ENCODE measurements at places on chromosomes 2 and 18. TPM values are rescaled to one million over a fixed set of nuclear protein-coding genes. Genes with fewer than 3 reads are reported as not detected.
A peak's percentile ranks its signal among the peaks of the same experiment; 100 is the strongest.

The CTAGE1 gene
- not detected for total RNA-seq

GRCh38 chr2:123095219-123095835 is 929.8 kb upstream of the CNTNAP5 start:
- DNase-seq, result no peak
- H3K36me3 ChIP-seq, result no peaks in the 10 kb centered on the region
- no peaks in the 10 kb centered on the region for H3K4me1 ChIP-seq
- H3K4me3 ChIP-seq, result no peak overlapping the region

- peaks cover 1% of the 10 kb centered on the region for H3K4me1 ChIP-seq
- no peak overlapping the region for H3K27ac ChIP-seq
- H3K36me3 ChIP-seq, result no peaks in the 10 kb centered on the region
- H3K4me3 ChIP-seq, result no peak overlapping the region
These were observed 20.9 kb downstream of the MTCL1 start for GRCh38 chr18:8726281-8726680.

DNA sequence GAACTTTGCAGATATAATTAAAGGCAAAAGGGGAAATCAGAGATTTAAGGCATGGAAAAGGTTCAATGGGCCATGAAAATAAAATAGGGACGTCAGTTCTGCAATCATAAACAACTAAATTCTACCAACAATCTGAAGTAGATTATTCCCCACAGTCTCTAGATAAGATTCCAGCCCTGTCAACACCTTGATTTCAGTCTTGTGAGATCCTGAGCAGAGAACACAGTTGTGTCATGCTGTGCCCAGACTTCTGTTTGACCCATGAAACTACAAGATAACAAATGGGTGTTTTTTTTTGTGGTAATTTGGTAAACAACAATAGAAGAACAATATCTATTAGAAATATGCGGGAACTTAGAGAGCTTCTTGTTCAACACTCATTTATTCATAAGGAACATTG is 66.2 kb upstream of the RIT2 start:
- no peak overlapping the region for H3K4me3 ChIP-seq
- no peaks in the 10 kb centered on the region for H3K4me1 ChIP-seq
- DNase-seq, result no peak
- H3K27me3 ChIP-seq, result no peaks in the 10 kb centered on the region
- H3K36me3 ChIP-seq, result no peaks in the 10 kb centered on the region
- H3K27ac ChIP-seq, result no peak overlapping the region

The KIF5C gene
- 18.3 TPM for total RNA-seq

GRCh38 chr2:190094316-190094871 is 31.9 kb upstream of the MSTN start:
- H3K4me3 ChIP-seq, result no peak overlapping the region
- H3K27ac ChIP-seq, result no peak overlapping the region
- H3K27me3 ChIP-seq, result no peaks in the 10 kb centered on the region
- DNase-seq, result no peak

- no peaks in the 10 kb centered on the region for H3K36me3 ChIP-seq
- DNase-seq, result no peak
- no peaks in the 10 kb centered on the region for H3K27me3 ChIP-seq
These were observed 193.8 kb upstream of the RND3 start for GRCh38 chr2:150681120-150681804.

DNA sequence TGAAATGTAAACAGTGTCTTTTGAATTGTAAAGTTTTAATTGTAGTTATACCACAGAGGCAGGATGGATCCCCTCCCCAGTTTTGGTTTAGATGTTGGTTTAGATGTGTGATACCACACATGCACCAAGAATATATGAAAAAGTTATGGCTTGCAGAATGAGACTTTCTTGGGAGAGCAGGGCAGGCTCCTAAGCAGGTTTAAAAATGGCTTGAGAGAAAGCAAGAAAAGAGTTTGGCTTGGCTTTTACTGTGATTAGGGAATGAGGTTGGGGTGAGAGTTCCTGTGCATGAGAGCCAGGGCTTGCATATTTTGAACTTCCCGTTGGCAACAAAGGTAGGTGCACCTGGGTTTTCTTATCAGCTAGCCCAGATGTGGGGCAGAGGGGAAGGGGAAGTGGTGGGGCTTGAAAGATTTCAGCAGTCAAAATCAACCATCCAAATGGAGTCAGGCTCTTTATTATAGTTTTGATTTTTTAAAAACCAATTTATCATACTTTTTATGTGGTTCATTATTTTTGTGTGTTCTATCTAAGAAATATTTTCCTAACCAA is 246.9 kb downstream of the MTX2 start:
- DNase-seq, result no peak
- no peak overlapping the region for H3K4me3 ChIP-seq
- H3K27ac ChIP-seq, result no peak overlapping the region

GRCh38 chr2:88933980-88934379 is 242.5 kb downstream of the RPIA start:
- H3K4me1 ChIP-seq, result no peaks in the 10 kb centered on the region
- H3K27me3 ChIP-seq, result peaks cover 8% of the 10 kb centered on the region
- no peak overlapping the region for H3K4me3 ChIP-seq
- H3K27ac ChIP-seq, result no peak overlapping the region
- H3K36me3 ChIP-seq, result no peaks in the 10 kb centered on the region

The HNRNPLL gene
- 106 TPM for total RNA-seq

GRCh38 chr2:57862153-57862552 is 184.5 kb upstream of the VRK2 start:
- no peaks in the 10 kb centered on the region for H3K4me1 ChIP-seq
- DNase-seq, result no peak
- no peak overlapping the region for H3K4me3 ChIP-seq
- peaks cover 3% of the 10 kb centered on the region for H3K27me3 ChIP-seq

The FABP1 gene
- total RNA-seq, result not detected

DNA sequence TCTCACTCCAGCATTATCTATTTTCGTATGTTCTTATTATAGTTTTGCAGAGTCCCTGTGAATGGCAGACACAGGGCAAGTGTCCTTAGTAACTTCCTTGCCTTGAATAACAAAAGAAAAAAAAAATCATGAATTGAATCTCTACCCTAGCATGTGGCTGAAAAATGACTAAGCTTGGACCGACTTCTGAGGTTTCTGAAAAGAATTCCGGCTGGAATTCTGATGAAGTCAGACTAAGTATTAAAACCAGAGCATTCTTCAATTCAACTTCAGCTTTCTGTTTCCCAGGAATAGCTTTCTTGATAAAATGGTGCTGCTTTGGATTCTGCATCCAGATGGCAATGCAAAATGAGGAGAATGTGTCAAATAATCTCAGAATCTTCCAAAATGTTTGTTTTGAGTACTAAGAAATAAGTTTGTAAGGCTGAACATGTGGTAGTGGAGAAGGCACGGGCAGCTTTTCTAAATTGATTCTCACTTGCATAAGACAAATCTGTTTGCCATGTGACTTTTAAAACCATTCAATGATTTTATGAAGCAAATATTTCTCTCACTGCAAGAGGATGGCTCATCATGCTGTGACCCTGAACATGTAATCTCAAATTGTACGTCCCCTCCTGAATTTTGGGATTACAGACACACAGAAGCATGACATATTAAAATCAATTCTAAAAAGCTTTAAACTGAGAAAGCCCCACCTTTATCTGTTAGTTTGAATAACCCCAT is 1462.8 kb upstream of the LRRTM1 start:
- H3K27me3 ChIP-seq, result no peaks in the 10 kb centered on the region
- no peak for DNase-seq
- no peaks in the 10 kb centered on the region for H3K4me1 ChIP-seq
- no peak overlapping the region for H3K4me3 ChIP-seq
- H3K27ac ChIP-seq, result no peak overlapping the region
- no peaks in the 10 kb centered on the region for H3K36me3 ChIP-seq

The MALL gene
- not detected for total RNA-seq

GRCh38 chr2:216739035-216739434 is 43.7 kb upstream of the IGFBP5 start:
- DNase-seq, result no peak
- peaks cover 18% of the 10 kb centered on the region for H3K27me3 ChIP-seq
- H3K4me1 ChIP-seq, result no peaks in the 10 kb centered on the region
- H3K27ac ChIP-seq, result no peak overlapping the region

The CDK15 gene
- not detected for total RNA-seq

GRCh38 chr18:71371951-71372605 is 1083.2 kb downstream of the SOCS6 start:
- H3K27ac ChIP-seq, result no peak overlapping the region
- H3K4me3 ChIP-seq, result no peak overlapping the region
- no peak for DNase-seq
- H3K4me1 ChIP-seq, result no peaks in the 10 kb centered on the region

The SMYD1 gene
- total RNA-seq, result not detected

The LRP2 gene
- 0.68 TPM for total RNA-seq

The FEV gene
- total RNA-seq, result not detected

DNA sequence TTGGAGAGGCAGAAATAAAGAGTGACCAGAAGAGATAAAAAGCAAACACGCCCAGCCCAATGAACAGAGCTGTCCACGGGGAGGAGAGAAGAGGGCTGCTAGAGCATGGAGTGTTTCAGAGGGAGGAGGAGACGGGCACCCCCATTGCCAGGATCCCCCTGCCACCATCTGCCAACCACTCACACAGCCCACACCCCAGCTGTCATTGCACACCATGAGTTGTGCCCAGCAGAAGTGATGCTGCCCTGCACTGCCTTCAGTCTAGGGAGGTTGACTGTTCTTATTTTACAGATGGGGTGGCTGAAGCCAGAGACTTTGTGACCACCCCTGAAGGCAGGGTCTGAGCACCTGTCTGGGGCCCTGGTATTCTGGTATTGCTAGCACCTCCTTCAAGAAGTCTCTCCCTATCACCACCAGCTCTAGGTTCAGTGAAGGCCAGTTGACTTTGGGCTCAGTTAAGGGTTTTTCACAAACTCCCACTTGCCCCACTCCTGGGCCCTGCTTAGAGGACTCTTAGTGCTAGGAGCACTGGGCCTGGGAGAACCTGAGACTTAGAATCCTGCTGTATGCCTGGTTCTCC is 2.4 kb downstream of the FABP1 start:
- no peak for DNase-seq
- H3K4me1 ChIP-seq, result no peaks in the 10 kb centered on the region
- H3K4me3 ChIP-seq, result no peak overlapping the region

GRCh38 chr2:239575931-239576445 is 175.2 kb upstream of the HDAC4 start:
- H3K4me1 ChIP-seq, result no peaks in the 10 kb centered on the region
- H3K4me3 ChIP-seq, result no peak overlapping the region

DNA sequence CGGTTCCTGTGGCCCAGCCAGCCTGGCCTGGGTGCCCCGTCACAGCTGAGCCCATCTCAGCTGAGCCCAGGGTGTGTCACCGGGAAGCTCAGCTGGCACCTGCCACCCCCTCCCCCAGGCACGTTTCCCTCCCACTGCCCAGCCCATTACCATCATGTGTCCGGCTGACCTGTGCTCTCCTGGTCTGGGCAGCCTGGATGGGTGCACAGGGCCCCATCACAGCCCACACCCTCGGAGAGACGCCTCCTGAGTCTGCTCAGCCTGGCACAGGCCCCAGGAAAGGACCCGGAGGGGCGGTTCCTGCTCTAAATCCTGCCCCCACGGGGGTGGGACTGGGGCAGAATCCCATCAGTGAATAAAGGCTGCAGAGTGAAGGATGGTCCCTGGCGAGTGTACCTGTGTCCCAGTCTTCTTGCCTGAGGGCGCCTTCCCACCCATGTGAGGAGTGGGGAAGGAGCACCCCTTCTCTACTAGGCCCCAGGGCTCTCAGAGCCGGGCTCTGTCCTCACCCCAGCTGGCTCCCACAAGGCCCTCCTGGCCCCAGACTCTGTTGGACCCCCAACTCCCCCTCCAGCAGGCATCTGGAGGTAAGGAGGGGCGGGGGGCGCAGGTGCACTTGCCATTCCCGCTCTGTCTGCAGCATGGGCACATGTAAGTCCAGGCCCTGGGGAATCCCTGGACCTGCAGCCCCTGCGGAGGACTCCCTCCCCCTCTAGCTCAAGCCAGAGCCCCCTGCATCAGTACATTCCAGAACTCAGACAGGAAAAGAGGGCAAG is 21.2 kb downstream of the GPC1 start:
- no peak overlapping the region for H3K27ac ChIP-seq
- DNase-seq, result no peak
- H3K4me3 ChIP-seq, result no peak overlapping the region
- H3K36me3 ChIP-seq, result no peaks in the 10 kb centered on the region

DNA sequence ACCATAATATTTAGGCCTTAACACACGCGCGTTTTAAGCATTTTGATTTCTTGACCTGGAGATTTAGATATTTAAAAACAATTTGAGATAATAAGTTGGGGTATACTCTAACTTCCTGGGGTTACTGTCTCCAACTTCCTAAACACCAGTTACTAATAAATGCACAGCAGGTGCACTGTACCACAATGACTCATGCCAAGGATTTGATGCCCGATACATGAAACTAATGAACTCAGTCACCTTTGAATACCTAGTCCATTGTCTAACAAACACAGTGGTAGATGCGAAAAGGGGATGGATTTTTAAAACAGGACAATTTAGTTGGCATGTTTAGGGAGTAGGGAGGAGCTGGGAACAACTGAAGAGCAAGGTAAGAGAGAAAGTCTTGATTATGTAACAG is 21.2 kb downstream of the CABYR start:
- peaks cover 5% of the 10 kb centered on the region for H3K27me3 ChIP-seq
- no peaks in the 10 kb centered on the region for H3K4me1 ChIP-seq
- DNase-seq, result no peak
- H3K27ac ChIP-seq, result no peak overlapping the region
- no peaks in the 10 kb centered on the region for H3K36me3 ChIP-seq

The C2orf49 gene
- 20.5 TPM for total RNA-seq

DNA sequence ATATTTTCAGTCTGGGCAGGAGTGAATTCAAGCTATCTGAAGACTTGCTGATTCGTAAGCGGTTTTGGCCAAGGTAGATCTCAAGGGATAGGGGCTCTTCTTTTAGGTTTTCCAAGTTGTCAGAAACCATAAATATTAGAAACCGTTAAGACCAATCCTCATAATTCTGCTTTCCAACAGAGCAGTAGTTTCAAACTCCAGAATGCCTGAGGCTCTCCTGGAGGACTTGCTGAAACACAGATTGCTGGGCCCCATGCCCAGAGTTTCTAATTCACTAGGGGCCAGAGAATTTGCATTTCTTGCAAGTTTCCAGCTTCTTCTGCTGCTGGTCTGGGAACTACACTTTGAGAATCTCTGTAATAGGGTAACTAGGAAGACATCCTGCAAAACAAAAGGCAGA is 1855.7 kb upstream of the CELF4 start:
- H3K27ac ChIP-seq, result no peak overlapping the region
- no peaks in the 10 kb centered on the region for H3K36me3 ChIP-seq
- no peak overlapping the region for H3K4me3 ChIP-seq
- H3K4me1 ChIP-seq, result no peaks in the 10 kb centered on the region
- no peaks in the 10 kb centered on the region for H3K27me3 ChIP-seq

- no peak overlapping the region for H3K4me3 ChIP-seq
- no peak overlapping the region for H3K27ac ChIP-seq
- DNase-seq, result no peak
- H3K27me3 ChIP-seq, result peaks cover 7% of the 10 kb centered on the region
- H3K36me3 ChIP-seq, result no peaks in the 10 kb centered on the region
These were observed 55.3 kb upstream of the AFF3 start for GRCh38 chr2:100197631-100198153.

- DNase-seq, result no peak
- H3K4me1 ChIP-seq, result no peaks in the 10 kb centered on the region
- no peak overlapping the region for H3K4me3 ChIP-seq
- H3K27me3 ChIP-seq, result no peaks in the 10 kb centered on the region
- H3K36me3 ChIP-seq, result no peaks in the 10 kb centered on the region
These were observed 515.4 kb upstream of the RAB6C start for GRCh38 chr2:129464036-129464435.

The ASPRV1 gene
- 1.8 TPM for total RNA-seq

GRCh38 chr18:73669297-73669696 is 478.3 kb downstream of the FBXO15 start:
- H3K4me3 ChIP-seq, result no peak overlapping the region
- no peaks in the 10 kb centered on the region for H3K4me1 ChIP-seq
- no peaks in the 10 kb centered on the region for H3K27me3 ChIP-seq

GRCh38 chr18:57004366-57005121 is 142.3 kb upstream of the BOD1L2 start:
- H3K36me3 ChIP-seq, result peaks cover 6% of the 10 kb centered on the region
- no peak overlapping the region for H3K4me3 ChIP-seq
- H3K4me1 ChIP-seq, result peaks cover 29% of the 10 kb centered on the region
- DNase-seq, result no peak
- peak overlapping the region; percentile 80 for H3K27ac ChIP-seq

The OR6B2 gene
- total RNA-seq, result not detected
